ENCODE measurements at places on chromosomes 5 and 9.

GRCh38 chr5:170606941-170607340 lies 103.1 kb downstream of the KCNIP1 start:
- no peak for DNase-seq

GRCh38 chr9:84229191-84229590 lies 111.4 kb downstream of the SLC28A3 start:
- no peak for DNase-seq

DNA sequence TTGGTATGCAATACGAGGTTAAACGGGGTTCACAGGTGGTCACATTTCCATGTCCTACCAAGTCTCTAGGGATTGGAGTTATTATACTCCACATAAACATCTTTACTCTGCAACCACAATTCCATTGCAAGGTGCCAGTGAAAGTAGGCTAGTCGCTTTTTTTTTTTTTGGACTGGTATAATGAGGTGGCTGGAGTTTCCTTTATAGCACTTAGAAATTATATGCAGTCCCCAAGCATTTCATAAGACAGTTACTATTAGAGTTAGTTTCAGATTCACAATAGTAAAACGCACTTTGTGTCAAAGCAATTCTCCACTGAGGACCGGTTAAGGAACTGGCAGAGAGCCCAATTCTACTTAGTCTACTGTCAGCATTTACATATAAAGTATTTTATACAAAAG lies 1.4 kb downstream of the MEF2C start:
- no peak for DNase-seq

GRCh38 chr9:93261735-93262523 lies 78.0 kb downstream of the WNK2 start:
- peak; percentile 76 for DNase-seq

GRCh38 chr5:36878392-36879082 lies 2.0 kb downstream of the NIPBL start:
- no peak for DNase-seq

GRCh38 chr5:94045839-94046782 lies 304.7 kb upstream of the POU5F2 start:
- DNase-seq, result no peak

- DNase-seq, result peak; percentile 84
These were observed 191.6 kb upstream of the MSX2 start for GRCh38 chr5:174532455-174533453.

GRCh38 chr5:172658961-172659501 lies 18.0 kb downstream of the NEURL1B start:
- no peak for DNase-seq

DNA sequence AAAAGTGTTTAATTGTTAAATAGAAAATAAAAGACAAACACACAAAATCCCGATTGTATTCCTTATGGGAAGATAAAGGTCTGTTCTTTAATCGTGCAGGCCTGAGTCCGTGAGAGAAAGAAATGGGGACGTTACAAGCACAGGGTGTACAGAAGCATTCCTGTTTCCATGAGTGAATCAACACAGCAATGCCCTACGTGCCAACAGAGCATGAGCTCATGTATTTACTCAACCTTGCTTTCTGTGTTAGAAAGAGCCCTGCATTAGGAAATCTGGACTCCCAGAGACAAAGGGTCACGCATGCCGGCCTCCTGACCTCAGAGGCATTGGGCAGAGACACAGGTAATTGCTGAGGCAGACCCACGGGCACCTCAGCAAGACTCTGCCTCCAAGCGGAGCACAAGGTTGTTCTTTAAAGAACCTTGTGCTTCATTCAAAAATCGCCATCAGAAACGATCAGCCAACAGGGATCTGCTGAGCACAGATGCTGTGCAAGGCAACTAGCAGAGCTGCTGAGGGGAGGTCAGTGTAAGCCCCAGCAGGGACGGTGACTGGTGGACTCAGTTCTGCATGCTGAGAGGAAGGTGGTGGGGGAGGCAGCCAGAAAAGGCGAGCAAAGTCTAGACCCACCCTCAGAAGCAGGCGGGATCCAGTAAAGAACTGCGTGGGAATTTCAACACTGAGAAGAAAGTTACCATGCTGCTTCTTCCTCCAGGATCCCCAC lies 101.0 kb downstream of the TLE1 start:
- DNase-seq, result no peak

GRCh38 chr5:39218482-39219402 lies 621 bp downstream of the FYB1 start:
- DNase-seq, result no peak

DNA sequence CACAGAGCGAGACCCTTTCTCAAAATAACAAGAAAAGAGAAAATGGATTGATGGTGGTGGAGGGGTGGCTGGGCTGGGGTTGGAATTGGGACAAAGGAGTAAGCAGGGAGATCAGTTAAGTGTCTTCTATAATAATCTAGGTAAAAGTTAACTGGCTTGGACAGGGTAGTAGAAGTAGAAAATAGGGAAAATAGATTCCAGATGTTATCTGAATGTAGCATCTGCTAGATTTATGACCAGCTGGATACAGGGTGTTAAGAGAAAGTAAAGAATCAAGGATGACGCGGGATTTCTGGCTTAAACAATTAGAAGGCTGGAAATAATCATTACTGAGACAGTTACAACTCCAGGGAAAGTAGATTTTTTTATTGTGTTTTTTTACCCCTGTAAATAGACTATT lies 13.0 kb downstream of the PPP6C start:
- no peak for DNase-seq

DNA sequence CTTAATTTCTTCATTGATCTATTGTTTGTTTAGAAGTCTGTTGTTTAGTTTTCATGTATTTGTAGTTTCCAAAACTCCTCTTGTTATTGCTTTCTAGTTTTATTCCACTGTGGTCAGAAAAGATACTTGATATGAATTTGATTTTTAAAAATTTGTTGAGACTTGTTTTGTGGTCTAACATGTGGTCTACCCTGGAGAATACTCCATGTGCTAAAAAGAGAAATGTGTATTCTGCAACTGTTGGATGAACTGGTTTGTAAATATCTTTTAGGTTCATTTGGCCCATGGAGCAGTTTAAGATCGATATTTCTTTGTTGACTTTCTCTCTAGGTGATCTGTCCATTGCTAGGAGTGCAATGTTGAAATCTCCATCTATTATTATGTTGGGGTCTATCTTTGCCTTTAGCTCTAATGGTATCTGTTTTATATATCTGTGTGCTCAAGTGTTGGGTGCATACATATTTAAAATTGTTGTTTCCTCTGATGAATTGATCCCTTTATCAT lies 150.6 kb upstream of the ATP10B start:
- no peak for DNase-seq

DNA sequence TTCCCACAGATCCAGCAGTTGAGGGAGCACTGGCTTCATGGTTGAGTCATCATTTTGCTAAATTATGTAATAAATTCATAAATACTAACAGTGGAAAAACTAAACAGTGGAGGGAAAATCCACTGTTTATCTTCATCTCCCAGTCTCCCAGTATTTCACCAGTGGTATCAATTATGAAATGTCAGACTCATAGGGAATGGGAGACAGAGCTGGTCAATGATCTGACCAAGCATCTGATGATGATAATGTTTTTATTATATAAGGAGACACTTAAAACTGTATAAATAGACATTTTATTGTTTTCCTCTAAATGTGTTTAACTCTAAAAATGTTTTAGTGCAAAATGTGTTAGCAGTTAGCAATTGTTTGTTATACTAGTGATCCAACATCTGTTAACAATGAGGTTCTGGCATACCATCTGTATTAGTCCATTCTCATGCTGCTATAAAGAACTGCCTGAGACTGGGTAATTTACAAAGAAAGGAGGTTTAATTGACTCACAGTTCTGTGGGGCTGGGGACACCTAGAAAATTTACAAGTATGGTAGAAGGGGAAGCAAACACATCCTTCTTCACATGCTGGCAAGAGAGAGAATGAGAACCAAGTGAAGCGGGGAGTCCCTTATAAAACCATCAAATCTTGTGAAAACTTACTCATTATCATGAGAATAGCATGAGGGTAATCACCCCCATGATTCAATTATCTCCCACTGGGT lies 11.8 kb upstream of the REEP5 start:
- no peak for DNase-seq

GRCh38 chr9:6630502-6631206 lies 14.9 kb downstream of the GLDC start:
- no peak for DNase-seq

DNA sequence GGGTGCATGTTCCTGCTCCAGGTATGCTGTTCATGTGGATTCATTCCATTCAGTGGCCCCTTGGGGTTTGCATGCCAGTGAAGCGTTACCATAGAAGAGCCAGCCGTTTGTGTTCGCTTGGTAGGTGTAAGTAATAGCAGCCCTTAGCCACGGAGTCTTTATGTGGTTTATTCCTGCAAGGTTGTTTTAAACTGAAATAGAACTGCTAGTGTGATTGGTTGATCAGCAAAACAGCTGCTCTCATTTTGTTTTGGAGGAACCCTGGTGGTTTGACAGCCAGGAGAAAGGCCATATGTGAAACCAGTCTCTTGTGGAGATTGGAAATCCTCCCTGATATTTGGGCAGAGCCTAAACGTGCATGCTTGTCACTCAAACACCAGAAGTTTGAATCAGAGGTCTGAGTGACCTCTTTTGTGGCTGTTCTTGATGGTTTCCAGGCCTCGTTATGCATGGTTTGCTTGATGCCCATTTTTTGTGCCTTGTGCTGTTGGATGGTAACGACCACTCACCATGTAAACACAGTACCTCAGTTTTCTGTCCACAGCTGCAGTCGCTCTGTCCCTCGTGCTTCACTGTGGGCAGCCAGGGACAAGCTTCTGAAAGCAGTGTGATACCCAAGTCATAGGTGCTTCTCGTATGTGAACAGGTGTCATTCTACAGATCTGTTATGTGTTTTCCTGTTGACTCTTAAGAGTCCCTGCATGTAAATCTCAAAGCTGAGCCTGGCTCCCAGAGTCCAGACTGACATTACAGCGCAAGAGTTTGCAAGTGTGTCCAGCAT lies 58.3 kb upstream of the NXNL2 start:
- no peak for DNase-seq

GRCh38 chr5:126456217-126456820 lies 33.1 kb downstream of the GRAMD2B start:
- DNase-seq, result no peak

- no peak for DNase-seq
These were observed 45.4 kb upstream of the XPA start for GRCh38 chr9:97742545-97742944.

DNA sequence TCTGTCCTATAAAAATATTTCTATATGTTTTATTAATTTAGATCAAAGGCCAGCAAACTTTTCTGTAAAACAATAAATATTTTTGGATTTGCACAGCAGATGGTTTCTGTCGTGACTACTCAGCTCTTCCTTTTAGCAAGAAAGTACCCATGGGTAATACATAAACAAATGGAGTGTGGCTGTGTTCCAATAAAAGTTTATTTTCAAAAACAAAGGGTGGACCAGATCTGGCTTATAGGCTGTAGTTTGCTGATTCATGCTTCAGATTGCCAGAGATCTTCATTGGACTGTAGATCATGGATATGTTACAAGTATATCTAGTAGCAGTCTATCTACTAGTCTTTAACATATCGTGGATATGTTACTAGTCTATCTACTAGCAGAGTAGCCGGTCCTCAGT lies 590.5 kb downstream of the CSNK1G3 start:
- no peak for DNase-seq

DNA sequence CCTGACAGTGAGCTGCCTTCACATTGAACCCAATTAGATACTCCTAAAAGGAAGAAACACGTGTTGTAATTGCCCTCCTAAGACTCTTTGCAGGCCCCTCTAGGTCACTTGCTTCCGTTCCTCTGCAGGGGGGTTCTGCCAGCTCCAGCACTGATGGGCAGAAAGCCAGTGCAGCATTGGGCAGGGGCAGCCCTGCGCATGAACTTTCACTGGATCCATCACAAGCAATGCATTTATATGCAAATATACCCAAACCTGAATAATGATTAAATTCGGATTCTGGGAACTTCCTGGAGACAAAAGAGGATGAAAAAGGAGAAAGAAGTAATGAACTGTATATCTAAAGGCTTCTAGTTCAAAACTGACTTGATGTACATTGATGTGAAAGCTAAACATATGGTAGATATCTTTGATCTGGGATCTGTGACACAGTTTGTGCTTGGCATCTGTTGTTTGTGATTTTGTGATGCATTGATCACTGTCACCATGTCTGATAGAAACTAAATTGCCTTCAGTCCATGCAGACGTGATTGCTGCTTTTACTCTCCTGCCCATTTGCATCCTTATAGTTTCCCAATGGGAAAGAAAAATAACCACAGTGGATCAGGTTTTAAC lies 313.4 kb downstream of the DEPDC1B start:
- no peak for DNase-seq

DNA sequence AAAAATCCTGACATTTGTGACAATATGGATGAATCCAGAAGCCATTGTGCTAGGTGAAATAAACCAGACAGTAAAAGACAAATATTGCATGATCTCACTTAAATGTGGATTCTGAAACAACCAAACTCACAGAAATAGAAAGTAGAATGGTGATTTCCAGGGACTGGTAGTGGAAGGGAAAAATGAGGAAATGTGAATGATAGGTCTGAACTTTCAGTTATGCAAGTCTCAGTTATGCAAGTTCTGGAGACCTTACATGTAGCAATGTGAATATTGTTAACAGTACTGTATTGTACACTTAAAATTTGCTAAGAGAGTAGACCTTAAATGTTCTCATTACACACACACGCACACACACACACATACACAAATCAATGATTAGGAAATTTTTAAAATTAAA lies 84.9 kb downstream of the SLCO4C1 start:
- no peak for DNase-seq

DNA sequence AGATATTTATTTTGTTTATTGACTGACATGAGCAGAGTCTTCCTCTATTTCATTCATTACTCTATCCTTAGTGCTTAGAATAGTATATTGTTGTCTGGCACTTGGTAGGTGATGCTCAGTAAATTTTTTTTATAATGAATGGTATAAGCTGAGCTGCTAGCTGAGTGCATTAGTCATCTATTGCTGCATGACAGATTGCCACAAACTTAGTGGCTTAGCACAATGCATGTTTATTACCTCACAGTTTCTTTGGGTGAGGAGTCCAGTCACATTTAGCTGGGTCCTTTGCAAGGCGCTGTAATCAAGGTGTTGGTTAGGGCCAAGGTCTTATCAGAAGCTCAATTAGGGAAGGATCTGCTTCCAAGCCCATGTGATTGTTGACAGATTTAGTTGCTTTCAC lies 23.1 kb downstream of the SMAD5 start:
- DNase-seq, result no peak

GRCh38 chr5:149632311-149633251 lies 51.3 kb downstream of the ARHGEF37 start:
- DNase-seq, result peak; percentile 54

DNA sequence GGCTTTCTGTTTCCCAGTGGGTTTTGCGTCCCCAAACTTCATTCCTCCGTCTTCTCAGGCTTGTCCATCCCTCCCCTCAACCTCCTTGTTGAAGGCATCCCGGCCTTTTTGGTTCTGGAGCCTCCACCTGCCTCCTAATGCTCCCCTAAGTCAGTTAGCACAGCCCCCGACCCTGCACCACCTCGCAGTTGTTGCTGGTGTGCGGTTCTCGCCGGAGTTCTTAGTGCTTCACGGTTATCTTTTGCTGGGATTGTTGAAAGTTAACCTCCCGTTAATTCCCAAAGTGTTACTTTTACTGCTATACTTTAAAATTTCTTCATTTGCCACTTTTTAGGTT lies 447 bp downstream of the UBLCP1 start:
- DNase-seq, result no peak
